Left forelimb (tissue), 1 donor: ENCODE measurements at places on chromosomes 5 and 9.

- DNase-seq, result no peak
Measured at GRCh38 chr5:72649449-72649848, 142.2 kb upstream of the ZNF366 start.

DNA sequence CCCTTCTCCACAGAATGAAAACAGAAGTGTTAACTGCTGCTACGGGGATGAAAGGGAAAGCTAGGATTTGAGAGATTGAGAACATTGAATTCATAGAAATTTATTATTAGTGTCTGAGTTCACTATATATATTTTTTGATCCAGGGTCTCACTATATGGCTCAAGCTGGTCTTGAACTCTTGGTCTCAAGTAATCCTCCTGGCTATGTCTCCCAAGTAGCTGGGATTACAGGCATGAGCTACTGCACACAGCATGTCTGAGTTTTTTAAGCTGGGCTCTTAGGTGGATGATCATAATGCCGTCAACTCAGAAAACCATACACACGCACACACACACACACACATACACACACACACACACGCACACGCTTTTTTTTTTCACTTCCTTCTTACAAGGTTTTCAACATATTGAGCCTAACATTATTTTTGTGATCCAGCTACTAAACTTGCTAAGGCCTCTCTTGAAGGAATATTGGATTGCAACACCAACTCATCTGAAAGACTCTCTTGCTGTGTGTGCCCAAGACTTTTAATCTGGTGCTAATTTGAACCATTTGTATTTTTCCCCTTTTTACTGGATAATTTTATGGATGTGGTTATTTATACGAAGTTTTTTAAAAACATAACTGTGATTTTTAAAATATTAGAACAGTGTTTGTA is 1045.4 kb downstream of the DTWD2 start:
- DNase-seq, result no peak

DNA sequence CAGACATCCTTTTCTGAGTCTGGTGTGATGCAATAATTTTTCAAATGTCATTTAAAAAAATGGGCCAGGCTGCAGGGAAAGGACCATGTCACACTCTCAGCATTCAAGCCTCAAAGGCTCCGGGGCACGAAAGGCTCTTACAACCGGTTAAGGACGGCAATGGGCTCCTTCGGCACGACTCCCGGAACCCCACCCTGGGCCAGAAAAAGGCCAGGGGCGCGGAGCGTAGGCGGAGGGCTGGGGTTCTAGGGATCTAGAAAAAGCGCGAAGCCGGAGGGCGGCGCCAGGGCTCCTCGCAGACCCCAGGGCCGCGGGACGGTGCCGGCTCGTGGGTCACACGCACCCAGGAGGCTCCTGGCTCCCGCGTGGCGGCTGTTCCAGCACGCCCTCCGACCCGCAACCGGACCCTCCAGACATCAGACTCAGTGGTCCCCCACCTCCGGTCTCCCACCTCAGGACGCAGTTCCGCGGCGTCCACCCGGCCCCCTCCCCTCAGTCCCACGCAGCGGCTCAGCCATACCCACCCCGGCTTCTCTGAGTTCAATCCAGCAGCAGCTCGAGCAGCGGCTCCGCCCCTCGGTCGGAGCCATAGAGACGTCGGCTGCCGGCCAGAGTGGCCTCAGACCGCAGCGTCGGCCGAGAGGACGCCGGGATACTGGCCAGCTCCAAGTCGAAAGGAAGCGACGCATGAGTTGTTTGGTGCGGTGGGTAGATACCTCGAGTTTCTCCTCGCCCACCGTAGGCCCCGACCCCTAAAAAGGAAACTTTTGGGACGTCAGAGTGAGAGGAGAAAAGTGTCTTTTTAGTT is at the start of gene TMEM267:
TSS of gene TMEM267 (minus strand) at position 568 of the 808 bp plus-strand sequence. CDS start 29,896 bp downstream, outside the sequence.
- DNase-seq, result peak; percentile 95

DNA sequence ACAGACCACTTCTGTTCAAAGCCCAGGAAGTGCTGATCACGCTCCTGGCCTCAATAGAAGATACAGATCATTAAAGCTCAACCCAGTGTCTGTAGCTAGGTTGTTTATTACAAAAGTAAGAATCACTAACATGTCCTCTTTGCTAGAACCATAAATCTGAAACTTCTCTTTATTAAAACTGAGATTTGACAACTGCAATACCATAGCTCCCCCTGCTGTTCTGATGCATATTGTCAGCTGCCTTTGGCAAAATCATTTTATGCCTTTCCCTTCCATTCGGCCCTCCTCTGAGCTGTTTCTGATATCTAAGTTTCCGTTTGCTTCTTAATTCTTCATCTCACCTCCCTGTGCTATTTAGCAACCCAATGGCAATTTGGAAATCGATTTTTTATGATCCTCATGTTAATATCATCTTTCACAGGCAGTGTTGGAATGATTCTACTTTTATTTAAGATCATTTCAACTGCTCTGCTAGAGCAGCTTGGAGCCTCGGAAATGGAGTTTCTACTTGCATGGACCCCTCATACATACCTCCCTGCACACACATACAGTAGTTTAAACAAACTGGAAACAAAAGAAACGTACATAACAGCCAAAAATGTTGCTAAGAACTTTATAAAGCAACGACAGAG is 998.8 kb downstream of the MAT2B start:
- DNase-seq, result no peak

DNA sequence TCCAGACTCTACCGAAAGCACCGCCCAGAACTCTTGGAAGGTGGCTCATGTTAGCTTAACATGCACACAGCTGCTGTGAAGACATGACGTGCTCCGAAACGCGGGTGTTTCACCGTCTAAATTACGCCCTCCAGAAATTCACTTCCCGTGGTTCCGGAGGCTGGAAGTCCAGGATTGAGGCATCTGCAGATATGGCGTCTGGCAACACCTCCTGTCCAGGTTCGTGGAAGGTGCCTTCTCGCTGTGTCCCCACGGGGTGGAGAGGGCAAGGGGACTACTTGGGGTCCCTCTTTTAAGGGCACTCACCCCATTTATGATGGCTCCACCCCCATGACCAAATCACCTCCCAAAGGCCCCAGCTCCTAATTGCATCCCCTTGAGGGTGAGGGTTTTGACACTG is 348.0 kb upstream of the IRX2 start:
- no peak for DNase-seq

DNA sequence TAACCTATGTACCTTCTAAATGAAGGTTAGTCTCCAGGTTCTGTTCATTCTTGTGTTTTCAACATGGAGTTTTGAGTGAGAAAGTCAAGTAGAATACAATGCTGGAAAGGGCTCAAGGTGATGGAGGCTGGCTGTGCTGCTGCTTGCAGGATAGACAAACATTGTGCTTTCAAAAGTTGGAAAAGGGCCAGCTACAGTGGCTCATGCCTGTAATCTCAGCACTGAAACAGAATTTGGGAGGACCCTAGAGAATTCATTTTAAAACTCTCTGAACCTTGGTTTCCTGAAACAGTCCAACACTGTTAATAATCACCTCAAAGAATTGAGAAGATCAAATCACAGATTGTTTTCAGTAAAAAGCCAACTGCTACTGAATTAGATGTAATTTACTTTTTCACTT is 15.4 kb upstream of the IARS1 start:
- DNase-seq, result no peak

GRCh38 chr9:20815923-20816703 is 132.1 kb downstream of the FOCAD start:
- no peak for DNase-seq

- DNase-seq, result no peak
Measured at GRCh38 chr9:95092262-95093072, 225.0 kb downstream of the FANCC start.

GRCh38 chr5:125450771-125451170 is 704.3 kb upstream of the ZNF608 start:
- DNase-seq, result no peak

GRCh38 chr5:479566-480319 is 36.8 kb downstream of the EXOC3 start:
- no peak for DNase-seq
